ENCODE measurements at places on chromosomes 5 and 9.

DNA sequence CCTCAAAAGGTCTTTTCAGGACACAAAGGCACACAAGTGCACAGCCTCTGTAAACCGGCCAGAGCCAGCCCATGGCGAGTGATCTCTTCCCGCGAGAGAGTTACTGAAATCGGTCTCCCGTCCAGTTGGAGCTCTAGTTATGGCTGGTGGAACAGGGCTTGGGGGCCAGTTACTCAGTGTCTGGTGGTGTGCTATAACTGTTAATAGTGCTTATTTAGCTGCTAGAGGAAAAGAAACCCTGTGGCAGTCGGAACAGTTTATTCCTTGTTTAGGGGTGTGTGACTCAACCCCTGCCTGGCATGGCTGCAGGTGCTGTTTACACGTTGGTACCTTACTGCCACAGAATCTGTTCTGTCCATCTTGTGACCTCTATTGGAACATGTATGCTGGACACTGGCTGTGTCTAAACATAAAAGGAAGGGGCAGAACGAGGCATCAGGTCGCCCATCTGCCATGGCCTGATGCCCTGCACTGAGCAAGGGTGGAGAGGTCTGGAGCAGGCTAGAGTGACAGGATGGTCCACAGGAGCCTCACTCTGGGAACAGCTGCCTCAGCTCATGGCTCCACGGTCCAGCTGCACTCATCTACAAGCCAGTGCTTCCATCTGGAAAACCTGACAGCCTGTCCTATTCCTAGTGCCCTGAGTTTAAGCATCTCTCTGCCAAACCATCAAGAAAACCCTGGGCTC is 49.6 kb upstream of the SIMC1 start:
- no peak for DNase-seq

DNA sequence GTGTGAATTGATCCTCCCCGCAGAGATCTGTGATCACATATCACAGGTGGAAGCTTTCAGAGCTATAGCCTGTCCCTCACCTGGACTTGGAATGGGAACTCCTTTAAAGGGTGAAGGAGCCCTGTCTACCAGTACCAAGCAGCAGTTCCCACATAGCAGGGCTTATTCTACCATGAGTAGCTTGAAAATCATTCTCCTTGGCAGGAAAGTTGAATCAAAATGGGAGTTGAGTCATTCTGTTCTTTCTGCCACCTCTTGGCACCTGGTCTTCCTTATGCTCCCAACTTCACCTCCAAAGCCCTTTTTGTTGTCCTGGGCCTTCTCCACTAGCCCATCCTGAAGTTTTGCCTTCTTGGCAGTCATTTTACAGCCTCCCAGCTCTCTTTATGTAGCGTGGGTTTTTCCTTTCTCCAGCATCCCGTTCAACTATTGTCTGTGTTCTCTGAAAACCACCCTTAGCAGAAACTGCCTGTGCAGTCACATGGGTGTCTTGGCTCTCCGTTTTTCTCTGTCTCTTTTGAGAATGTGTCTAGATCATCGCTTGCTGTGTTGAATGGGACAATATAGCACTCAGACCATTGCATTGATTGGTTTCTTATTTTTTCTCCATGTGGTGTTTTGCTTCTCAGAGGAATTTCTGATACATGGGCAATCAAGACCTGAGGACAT is 222.2 kb downstream of the AOPEP start:
- no peak for DNase-seq

GRCh38 chr5:148465381-148466235 is 81.8 kb downstream of the FBXO38 start:
- DNase-seq = no peak

DNA sequence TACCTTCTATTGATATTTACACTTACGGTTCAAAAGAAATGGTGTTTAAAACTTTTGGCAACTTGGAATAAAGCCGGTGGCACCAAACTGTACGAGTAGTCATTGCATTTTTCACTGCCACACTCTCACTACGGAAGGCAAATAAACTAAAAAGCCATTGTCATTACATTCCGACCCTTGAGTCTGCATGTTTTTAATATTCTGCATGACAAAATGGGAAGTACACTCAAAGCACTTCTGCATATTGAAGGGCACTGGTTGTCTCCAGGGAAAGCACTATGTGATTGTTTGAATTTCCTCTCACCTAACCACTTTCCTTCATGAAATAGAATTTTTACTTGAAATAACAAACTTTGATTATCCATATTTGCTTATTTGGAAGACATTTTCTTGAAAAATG is 426.3 kb downstream of the CETN3 start:
- no peak for DNase-seq

DNA sequence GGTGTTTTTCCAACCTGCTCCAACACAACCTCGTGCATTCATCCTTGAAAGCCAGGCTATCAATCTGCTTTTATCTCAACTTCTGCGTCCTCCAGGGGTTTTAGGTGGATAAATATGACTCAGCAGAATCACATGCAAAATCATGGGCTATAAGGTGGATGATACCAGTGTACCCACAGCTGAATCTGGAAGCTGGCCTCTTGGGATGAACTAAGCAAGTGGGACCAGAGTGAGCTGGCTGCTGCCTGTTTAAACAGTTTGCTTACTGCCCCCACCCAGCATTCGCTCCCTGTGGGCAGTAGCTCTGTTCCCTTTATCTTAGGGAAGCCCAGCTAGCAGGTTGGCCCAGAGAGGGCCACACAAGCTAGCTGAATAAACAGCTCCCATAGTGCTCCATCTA is 194.0 kb downstream of the CRB2 start:
- no peak for DNase-seq

DNA sequence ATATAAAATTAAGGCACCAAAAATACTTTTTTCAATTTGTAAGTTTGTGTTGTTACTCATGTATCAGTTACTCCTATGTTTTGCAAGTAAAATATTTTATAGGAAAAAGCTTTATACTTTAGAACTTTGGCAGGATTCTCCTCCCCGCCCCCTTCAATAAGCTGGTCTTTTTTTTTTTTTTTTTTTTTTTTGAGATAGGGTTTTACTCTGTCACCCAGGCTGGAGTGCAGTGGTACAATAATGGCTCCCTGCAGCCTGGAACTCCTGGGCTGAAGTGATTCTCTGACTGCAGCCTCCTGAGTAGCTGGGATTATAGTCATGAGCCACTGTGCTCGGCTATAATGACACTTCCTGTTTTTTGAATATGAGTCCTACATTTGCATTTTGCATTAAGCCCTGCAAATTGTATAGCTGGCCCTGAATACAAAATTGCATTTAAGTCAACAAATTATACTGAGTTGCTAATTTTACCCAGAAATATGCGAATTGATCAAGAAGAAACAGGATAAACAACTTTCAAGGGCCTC is 192.9 kb downstream of the PIK3R1 start:
- no peak for DNase-seq

GRCh38 chr9:88551546-88552137 is 16.7 kb downstream of the NXNL2 start:
- DNase-seq = no peak

DNA sequence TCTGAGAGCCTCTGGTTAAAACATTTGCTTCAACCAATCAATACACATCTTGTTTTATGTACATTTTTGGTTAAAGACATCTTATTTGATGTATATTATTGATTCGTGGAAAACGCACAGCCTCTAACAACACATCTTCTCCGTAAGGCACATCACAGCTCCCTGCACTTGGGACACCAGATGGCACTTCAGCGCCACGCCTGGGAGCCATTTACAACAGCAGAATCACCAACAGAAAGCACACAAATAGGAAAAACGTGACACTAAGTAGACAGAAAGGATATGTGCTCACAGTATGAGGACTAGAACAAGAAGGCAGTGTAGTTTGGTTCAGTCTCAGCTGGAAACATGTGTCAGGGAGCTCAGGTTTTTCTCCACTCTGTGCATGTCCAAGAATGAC is 199.7 kb downstream of the ROR2 start:
- DNase-seq = no peak

GRCh38 chr9:78882481-78882880 is 585.6 kb downstream of the PSAT1 start:
- no peak for DNase-seq

DNA sequence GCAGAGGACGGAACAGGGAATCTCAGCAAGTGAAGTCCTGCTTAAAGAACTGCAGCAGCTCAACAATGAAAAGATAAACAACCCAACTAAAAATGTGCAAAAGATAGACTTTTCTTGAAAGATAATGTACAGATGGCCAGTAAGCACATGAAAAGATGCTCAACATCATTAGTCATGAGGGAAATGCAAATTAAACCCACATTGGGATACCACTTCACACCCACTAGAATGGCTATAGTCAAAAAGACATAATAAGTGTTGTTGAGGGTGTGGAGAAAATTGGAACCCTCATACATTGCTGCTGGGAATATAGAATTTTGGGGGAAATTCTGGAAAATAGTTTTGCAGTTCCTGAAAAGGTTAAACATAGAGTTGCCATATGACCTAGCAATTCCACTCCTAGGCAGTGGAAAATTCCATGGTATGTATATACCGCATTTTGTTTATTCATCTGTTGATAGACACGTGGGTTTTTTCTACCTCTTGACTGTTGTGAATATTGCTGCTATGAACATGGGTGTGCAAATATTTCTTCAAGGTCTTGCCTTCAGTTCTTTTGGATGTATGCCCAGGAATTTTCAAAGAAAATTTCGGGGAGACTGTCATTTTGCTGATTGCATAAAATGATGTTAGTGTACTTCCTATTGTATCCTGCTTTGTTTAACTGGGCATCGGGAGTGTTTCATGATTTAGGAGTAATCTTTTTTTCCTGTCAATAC is 7.2 kb downstream of the CNOT8 start:
- no peak for DNase-seq

- DNase-seq = no peak
These were observed 40.1 kb downstream of the PRRT1B start for GRCh38 chr9:131585375-131585774.

GRCh38 chr9:134066913-134067851 is 644 bp downstream of the BRD3 start:
- no peak for DNase-seq

GRCh38 chr5:73387601-73388305 is 60.8 kb downstream of the FOXD1 start:
- DNase-seq = no peak

- DNase-seq = no peak
These were observed 20.7 kb downstream of the CWC27 start for GRCh38 chr5:64789457-64789856.

DNA sequence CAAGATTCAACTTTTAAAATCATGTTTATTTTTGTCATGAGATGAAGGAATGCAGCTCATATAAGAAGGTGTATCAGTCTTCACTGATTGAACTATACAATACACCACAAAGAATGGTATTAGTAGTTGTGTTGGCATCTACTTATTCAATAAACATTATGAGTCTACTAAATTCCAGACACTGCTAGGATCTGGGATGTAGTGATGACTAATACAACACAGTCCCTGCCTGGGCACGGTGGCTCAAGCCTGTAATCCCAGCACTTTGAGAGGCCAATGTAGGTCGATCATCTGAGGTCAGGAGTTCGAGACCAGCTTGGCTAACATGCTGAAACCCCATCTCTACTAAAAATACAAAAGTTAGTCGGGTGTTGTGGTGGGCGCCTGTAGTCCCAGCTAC is 171.4 kb upstream of the NFIB start:
- no peak for DNase-seq

GRCh38 chr9:22111176-22111953 is 102.3 kb upstream of the CDKN2B start:
- DNase-seq = no peak

- no peak for DNase-seq
These were observed 37.4 kb downstream of the HMGCR start for GRCh38 chr5:75374394-75374814.

GRCh38 chr5:72358925-72359324 is 38.8 kb downstream of the PTCD2 start:
- DNase-seq = no peak

DNA sequence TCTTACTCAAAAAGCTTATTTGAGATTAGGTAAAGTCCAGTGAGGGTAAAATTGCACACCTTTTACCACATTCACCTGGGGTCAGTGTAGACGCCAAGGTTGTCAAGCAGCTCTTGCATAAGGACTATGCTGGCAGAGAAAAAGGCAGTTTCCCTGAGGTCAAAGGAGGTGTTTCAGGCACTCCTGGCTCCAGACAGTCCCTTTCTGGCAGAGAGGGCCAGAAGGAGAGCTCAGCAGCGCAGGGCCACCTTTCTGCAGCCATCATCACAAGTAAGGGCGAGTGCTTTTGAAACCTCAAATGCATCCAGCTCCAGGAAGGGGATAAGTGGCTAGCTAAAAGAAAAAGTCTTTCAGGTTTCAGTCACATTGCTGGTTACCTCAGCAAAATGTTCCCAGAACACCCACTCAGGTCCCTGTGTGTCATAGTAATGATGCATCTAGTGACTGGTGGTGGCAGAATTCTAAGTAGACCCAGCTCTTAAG is 16.7 kb upstream of the IL13 start:
- no peak for DNase-seq

GRCh38 chr9:17588395-17588794 is 9.5 kb downstream of the SH3GL2 start:
- no peak for DNase-seq

GRCh38 chr5:181127907-181128626 is 2.9 kb downstream of the OR2V1 start:
- DNase-seq = no peak

DNA sequence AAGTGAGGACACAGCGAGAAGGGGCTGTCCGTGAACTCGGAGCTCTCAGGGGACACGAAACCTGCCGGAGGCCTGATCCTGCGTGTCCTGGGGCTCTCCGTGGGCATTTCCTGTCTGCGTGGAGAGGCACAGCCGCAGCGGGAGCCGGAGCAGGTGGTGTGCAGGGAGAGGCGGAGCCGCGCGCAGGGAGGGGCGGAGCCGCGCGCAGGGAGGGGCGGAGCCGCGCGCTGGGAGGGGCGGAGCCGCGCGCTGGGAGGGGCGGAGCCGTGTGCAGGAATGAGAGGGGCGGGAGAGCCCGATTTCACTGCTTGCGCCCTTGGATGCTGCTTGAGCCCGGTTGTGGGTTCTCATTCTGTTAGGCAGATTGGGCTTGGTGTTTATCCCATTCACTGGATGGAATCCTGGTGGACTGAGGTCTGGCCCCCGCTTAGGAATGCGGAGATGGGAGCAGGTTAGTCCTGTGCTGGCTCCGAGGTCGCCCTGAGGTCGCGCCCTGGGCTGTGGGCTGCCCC is 26.7 kb downstream of the NDUFS6 start:
- peak; percentile 50 for DNase-seq

- DNase-seq = no peak
These were observed 527.8 kb downstream of the MTRR start for GRCh38 chr5:8396756-8397155.

- DNase-seq = no peak
These were observed 16.0 kb upstream of the IL33 start for GRCh38 chr9:6199596-6199995.

Measured in Right ventricle myocardium inferior (tissue), 1 donor.